ENCODE measurements at places on chromosomes 4 and X.

- DNase-seq: no peak
These were observed 9.0 kb downstream of the HMGB2 start for GRCh38 chr4:173325007-173325736.

DNA sequence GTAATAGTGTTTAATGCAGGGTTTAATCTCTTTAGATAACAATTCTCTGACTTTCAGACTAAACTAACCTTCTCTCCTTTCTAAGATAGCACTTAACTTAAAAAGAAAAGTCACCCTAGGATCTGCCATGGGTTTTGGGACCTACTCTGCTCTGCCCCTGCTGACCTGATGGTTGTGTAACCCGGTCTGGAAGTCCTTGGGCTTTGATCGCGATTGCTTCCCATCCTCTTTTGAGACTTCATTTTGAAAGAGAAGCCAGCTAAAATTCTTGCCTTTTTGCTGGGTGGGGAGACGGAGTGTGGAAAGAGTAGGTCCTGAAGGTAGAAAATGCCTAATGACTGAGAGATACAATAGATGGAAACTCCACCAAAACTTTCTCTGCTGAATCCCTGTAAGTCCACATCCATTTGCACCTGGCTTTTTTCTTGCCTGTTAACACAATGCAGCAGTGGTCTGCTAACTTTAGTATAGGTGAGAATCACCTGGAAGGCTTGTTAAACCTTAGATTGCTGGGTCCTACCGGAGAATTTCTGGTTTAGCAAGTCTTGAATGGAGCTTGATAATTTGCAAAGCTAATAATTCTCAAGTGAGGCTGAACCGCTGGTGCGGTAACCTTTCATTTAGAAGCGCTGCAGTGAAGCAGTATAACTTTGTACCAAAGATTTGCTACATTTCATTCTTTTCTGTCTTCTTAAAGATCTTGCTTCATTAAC is 45.6 kb upstream of the CCSER1 start:
- DNase-seq: no peak

GRCh38 chr4:146498291-146498690 is 23.4 kb downstream of the SLC10A7 start:
- DNase-seq: no peak

- DNase-seq: no peak
These were observed 27.4 kb downstream of the RNF212 start for GRCh38 chr4:1086011-1086410.

DNA sequence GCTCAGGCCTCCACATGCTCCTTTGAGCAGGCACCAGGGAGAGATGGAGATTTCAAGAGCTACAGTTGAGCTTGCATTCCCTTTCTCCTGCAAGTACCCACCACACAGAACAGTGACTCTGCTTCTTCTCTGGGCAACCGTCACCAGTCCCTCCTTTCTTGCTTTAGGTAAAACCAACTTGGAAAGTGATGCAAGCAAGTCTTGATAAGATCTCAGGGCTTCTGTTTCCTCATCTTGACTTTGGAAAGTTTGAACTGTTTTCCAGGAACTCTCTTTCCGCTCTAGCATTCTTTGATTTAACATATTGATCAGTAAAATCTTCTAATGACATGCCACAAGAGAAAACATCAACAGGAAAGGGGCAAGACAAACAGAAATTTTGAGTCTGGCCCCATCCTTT is 73.7 kb downstream of the USP46 start:
- DNase-seq: no peak

GRCh38 chrX:48683411-48683982 is at the start of gene WAS:
TSS of gene WAS (plus strand) at chrX:48683799. CDS start at chrX:48683854, 55 bp downstream.
- DNase-seq: no peak

DNA sequence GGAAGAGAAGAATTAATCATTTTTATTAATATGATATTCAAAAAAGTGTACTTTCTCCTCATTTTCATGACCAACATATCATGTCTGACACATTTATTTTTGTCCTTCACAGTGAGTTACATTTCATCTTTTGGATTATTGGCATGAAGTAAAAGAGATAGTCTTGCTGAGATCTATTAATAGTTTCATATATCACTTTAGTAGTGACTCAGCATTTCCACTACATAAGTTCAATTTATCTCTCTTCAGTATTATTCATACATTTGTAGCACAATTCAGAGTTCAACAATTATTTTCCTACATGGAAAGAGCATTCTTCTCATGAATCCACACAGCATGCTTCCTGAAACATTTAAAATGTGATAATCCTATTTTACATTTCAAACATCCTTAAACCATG is 1461.1 kb downstream of the TECRL start:
- no peak for DNase-seq

GRCh38 chrX:19964017-19964710 is 26.7 kb downstream of the BCLAF3 start:
- no peak for DNase-seq

- DNase-seq: no peak
These were observed 33.8 kb upstream of the FGFR3 start for GRCh38 chr4:1759170-1759817.

GRCh38 chr4:165631912-165632311 is 241.1 kb upstream of the TLL1 start:
- DNase-seq: no peak

- no peak for DNase-seq
These were observed 30.2 kb downstream of the OFD1 start for GRCh38 chrX:13764765-13765164.

DNA sequence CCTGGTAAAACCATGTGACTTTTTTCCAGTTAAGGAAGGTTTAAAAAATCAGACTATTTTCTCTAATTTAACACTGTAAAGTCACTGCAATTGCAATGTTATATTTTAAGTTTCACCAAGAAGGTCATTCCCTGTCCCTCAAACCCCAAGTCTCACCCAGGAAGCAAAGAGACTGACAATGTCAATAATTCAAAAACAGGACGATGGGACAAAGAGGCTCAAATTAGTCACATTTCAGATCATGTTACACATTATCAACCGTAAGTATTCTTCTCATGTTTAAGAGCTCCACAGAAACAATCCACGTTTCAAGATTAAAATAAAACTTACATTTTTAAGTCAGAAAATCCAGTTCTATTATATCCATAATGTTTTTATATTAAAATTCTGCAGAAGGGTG is 13.2 kb downstream of the SHISA3 start:
- no peak for DNase-seq

GRCh38 chr4:108276690-108277089 is 108.0 kb upstream of the LEF1 start:
- DNase-seq: no peak

GRCh38 chrX:21382715-21383114 is 8.5 kb downstream of the CNKSR2 start:
- no peak for DNase-seq

DNA sequence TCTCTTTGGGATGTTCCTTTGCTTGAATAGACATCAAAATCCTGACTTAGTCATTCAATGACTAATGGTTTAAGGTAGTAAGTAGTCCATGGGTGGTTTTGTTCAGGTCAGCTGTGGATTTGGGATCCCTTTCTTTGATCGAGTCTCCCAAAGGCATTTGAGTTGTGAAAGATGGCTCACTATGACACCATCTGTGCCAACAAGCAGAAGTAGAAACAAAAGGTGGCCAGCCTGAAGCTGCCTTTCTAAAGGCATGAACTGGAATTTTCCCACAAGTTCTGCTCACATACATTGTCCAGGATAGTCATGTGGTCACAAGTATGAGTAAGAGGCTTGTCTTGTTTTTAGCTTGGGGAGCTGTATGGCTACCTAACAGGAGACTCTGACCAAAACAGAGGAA is 129.9 kb downstream of the CCNG2 start:
- no peak for DNase-seq

DNA sequence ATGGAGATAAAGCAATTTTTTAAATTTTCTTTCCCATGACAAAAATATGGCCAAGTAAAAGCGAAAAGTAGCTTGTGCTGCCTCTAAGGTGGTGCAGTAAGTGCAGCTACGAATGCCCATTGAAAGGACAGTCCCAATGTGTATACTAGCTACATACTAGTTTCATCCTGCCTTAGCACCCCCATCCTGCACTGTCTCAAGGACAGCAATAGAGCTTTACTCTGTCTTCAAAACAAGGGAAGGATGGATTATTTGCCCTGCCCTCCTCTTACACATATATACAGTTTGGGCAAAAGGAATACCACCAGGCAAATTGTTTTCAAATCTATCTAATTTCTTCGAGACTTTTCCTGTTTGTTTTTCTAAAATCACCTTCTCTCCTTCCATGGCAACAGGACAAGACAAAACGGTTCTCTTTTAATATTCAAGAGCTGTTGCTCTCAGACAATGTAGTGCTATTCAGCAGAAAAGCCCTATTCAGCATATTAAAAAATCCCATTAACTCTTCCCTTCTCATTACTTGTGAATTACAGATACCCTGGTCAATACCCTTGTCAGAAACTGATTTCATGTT is 75.1 kb upstream of the SLC7A11 start:
- no peak for DNase-seq

- DNase-seq: no peak
These were observed 24.0 kb downstream of the GIMD1 start for GRCh38 chr4:106344647-106344970.

GRCh38 chr4:38242822-38243387 is 282.7 kb downstream of the PTTG2 start:
- no peak for DNase-seq

GRCh38 chr4:170109586-170110284 is 20.0 kb upstream of the AADAT start:
- no peak for DNase-seq

GRCh38 chrX:82041034-82041433 is 839.1 kb downstream of the SH3BGRL start:
- no peak for DNase-seq

- DNase-seq: no peak
These were observed 41.9 kb upstream of the CBR4 start for GRCh38 chr4:169051761-169052593.
